ENCODE measurements at places on chromosomes 13 and 19.

DNA sequence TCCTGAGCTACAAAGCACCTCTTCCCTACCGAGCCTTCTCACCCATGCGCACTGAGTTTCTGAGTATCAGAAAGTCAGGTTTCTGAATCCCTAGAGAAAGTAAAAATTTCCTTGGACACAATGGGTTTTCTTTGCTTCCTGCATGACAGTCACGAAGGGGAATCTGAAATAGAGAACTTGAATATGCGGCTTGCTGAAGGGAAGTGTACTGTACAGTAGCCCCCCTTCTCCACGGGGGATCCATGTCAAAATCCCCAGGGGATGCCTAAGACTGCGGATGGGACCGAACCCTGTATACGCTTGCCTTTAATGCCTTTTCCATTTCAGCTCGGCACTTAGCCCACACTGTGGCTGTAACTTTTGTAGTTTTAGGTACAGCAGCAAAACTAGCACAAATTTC is 107.9 kb downstream of the GGACT start:
- no peak for DNase-seq

GRCh38 chr13:97116754-97117153 is 105.4 kb upstream of the MBNL2 start:
- peak; percentile 36 for DNase-seq

- no peak for DNase-seq
These were observed 338.6 kb upstream of the TMTC4 start for GRCh38 chr13:101013245-101013644.

GRCh38 chr13:68927387-68928026 is 1180.1 kb upstream of the ATXN8OS start:
- DNase-seq = peak; percentile 1

DNA sequence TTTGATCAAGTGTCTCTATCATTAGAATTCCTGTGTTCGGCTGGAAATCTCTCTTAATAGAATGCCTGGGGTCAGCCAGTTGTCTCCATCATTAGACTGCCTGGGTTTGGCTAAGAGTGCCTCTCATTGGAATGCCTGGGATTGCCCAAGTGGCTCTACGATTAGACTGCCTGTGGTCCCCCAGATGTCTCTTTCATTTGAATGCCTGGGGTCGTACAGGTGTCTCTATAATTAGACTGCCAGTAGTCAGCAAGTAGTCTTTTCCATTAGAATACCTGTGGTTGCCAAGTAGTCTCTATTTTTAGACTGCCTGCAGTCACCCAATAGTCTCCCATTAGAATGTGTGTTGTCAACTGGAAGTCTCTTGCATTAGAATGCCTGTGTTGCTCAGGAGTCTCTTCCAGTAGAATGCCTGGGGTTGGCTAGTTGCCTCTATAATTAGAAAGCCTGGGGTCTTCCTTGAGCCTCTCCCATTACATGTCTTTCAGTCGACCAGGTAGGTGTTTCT is 1523.2 kb downstream of the UQCRFS1 start:
- no peak for DNase-seq

DNA sequence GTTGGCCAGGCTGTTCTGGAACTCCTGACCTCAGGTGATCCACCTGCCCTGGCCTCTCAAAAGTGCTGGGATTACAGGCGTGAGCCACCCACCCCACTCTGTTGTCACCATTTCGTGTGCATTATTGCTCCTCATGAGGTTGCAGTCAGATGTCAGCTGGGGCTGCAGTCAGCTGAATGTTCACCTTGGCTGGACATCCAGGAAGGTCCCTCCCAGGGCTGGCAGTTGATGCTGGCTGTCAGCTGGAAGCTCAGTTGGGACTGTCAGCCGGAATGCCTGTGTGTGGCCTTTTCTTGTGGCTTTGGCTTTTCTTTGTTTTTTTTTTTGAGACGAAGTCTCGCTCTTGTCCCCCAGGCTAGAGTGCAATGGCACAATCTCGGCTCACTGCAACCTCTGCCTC is 6.6 kb downstream of the MEGF8 start:
- no peak for DNase-seq

DNA sequence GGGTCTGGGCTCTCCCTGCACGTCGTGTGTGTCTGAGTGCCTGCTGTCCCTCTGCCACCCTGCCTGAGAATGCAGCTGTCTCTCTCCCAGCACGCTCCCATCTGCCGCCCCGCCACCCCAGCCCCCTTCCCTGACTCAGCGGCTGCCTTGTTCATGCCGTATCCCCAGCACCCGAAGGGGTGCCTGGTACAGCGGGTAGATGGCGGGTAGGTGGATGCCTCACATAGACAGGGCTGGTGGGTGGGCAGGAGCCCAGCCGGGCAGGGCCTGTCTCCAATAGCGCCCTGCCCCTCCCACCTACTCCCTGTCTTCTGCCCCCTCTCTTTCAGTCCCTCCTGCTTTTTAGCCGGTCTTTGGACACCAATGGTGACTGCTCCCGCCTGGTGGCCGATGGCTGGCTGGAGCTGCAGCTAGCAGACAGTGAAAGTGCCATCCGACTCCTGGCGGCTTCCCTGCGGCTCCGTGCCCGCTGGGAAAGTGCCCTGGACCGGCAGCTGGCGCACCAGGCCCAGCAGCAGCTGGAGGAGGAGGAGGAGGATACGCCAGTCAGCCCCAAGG is 30.3 kb downstream of the DHX34 start:
- DNase-seq = no peak

DNA sequence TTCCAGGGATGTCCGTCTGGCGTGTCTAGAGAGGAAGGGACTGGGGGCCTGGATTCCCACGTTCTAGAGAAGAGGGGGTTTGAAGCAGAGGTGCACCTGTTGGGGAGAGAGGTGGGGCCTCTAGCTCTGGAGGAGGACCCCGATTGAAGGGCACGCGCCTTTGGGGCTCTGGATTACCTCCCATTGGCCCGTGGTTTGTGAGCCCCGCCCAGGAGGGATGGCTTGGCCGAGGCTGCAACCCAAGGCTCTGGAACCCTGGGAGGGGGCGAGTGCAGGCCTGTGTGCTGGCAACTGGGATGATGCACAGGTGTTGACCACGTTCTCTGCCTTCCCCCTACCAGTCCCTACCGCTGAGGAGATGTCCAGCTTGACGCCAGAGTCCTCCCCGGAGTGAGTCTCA is 20.2 kb downstream of the TMEM150B start:
- DNase-seq = no peak

DNA sequence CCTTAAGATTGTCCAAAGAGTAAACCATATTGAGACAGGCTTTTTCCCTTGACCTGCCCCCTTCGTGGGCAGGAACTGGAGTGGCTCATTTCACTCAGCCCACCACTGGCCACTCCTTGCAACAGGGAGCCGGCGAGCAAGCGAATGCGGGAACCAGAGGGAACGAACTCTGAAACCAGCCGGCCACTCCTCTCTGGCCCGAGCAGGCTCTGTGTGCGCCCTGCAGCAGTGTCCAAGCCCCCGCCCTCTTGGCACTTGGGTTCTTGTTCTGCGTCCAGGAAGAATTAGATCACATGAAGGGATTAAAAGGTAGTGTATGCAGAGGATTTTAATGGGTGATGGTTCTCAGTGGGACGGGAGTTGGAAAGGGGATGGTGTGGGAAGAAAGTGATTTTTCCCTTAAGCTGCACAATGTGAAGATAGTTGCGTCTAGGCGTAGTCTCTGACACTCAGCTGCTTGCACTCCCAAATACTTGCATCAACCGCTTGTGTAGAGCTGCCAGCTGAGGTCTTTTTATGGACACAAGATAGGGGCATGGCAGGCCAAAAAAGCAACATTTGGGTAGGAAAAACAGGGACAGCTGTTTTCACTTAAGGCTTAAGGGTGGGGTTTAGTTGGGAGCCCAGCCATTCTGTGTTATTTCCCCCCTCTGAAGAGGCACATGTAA is 1209.7 kb upstream of the PCDH20 start:
- DNase-seq = no peak

DNA sequence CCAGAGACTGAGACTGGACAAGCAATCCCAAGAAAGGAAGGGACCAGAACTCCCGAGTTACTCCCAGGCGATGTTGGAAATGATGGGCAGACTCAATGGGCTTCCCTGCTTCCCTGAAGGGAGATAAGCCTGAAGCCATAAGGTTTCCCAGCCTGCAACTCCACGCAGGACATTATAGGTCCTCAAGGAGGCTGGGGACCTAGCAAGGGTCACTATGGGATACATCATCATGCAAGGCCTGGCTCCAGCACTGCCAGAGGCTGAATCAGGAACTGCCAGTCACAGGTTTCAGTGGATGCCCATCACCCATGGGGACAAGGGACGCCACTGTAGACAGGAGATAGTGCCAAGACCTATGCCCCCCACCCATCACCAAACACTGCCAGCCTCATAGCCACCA is 338.7 kb downstream of the IRS2 start:
- no peak for DNase-seq

DNA sequence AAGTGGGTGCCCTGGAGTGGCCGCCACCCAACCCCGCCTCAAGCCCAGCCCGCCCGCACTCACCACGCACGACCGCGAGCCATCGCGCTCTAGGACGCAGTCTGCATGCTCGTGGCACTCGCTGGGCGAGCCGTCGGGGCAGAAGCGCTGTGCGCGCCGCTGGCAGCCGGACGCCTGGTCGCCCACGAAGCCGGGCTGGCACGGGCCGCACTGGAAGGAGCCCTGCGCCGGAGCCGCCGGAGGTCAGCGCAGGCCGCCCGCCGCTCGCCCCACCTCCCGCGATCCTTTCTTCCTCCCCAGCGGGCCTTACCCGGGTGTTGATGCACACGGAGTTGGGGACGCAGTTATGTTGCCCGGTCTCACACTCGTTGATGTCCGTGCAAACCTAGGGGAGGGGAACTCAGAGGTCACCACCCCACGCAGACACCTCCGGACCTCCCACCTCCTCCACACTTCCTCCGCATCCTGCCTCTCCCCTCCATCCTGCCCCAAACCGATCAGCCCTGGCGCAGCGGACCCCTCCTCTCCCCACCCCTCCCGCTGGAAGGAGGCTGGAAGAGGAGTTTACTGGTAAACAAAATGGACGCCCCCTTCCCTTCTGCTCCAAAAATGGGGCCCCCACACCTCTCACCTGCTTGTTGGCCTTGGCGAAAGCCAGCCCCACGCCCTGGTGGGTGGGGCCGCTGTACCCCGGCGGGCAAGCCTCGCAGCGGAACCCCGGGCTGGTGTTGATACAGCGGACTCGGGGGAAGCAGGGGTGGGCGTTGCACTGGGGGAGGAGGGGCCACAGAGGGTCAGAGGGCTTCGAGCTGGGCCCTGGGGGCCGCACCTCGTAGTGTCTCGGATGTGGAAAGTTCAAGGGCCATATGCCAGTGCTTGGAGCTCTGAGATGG is 2.3 kb downstream of the COMP start:
- no peak for DNase-seq

DNA sequence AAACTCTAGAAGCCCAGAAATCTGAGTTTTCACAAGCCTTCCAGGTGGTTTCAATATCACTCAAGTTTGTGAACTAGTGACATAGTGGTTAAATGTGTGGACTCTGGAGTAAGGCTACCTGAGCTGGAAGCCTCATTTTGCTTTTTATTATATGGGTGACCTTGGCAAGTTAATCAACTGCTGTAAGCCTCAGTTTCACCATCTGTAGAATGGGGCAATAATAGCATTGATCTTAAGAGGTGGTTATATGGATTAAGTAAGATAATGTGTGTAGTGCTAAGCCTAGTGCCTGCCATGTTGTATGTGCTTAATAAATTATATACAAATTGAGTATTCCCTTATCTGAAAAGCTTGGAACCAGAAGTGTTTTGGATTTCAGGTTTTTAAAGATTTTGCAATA is 65.5 kb upstream of the SIAH3 start:
- DNase-seq = no peak
